ENCODE measurements at places on chromosomes 2 and 18. TPM values are rescaled to one million over a fixed set of nuclear protein-coding genes. Genes with fewer than 3 reads are reported as not detected.

Gene MROH2A
- not detected for total RNA-seq

Gene MC4R
- not detected for total RNA-seq

Gene MYOM1
- total RNA-seq: 0.22 TPM

Gene SNED1
- total RNA-seq: 7.5 TPM

Gene LRRTM1
- 0.44 TPM for total RNA-seq

Data from uterine smooth muscle cell (primary cell).